HCT116 (cell line): ENCODE measurements at places on chromosomes 5 and 9. TPM values are rescaled to one million over a fixed set of nuclear protein-coding genes. Genes with fewer than 3 reads are reported as not detected.

Gene PURA
- 15.2 TPM for total RNA-seq

DNA sequence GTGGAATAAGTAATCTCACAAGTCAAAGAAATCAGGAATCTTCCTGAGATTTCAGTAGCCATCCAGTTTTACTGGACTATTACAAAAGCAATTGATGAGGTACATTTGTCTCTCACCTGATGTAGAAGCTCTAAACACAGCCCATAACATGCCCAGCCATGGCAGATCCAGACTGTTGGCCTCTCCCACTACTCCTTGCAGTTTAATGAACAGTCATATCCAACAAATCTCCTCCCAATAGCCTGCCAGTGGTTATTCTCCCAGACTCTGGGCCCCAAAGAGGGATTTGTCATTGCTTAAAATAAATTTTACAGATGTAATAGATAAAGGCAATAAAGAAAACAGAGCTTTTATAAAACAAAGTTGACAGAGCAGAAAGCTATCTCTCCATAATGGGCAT is 80.8 kb downstream of the ZNF608 start:
- DNase-seq = no peak
- no peaks in the 10 kb centered on the region for H3K36me3 ChIP-seq
- no peak overlapping the region for H3K27ac ChIP-seq
- H3K4me3 ChIP-seq = no peak overlapping the region
- H3K4me1 ChIP-seq = peaks cover 45% of the 10 kb centered on the region

DNA sequence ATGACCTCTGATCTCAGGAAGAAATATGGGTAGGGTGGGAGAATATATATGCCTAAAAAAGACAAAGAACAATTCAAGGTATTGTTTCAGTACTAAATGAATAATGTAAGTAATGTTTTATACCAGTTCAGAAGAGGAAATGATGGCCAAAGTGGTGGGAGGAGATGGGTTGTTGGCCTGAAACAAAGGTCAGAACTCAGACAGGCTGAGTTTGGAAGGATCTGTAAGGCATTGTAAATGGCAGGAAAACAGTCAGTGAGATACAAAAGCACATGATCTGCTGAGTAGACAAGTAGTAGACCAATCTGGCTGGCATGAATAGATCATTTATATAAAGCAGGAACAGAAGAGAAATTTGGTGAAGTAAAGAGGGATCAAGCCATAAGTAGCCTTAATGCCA is 175.8 kb upstream of the PLCXD3 start:
- H3K27me3 ChIP-seq = no peaks in the 10 kb centered on the region
- H3K4me1 ChIP-seq = no peaks in the 10 kb centered on the region
- no peak overlapping the region for H3K4me3 ChIP-seq
- DNase-seq = no peak

DNA sequence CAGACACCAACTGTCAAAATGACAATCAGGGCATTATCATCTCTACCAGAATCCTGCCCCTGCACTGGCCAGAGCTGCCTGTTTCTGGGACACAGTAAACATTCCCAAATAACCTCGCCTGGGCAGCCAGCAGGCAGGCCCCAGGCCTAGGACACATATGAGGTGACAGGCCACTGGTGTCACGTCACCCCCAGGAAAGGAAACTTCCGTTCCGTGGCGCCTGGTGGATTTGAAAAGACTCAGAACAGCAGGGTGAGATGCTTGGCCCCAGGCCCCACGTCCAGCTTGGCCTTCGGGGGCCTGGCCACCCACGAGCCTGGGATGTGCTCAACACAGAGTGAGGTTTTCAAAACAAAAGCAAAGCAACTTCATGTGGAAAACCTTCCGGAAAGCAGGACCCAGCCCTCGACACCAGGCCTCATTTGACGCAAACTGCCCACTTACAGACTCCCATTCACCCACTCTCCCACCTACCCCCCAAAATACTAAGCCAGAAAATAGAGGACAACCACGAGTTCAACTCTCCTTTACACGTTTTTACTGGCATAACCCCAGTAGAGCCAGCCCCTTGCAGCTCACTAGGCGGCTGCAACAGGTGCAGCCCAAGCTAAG is 1.2 kb downstream of the SEMA4D start:
- no peaks in the 10 kb centered on the region for H3K36me3 ChIP-seq
- H3K27ac ChIP-seq = peak overlapping the region; percentile 61; the same call in 1 of the 2 replicates
- H3K4me1 ChIP-seq = peaks cover 12% of the 10 kb centered on the region
- H3K27me3 ChIP-seq = no peaks in the 10 kb centered on the region

DNA sequence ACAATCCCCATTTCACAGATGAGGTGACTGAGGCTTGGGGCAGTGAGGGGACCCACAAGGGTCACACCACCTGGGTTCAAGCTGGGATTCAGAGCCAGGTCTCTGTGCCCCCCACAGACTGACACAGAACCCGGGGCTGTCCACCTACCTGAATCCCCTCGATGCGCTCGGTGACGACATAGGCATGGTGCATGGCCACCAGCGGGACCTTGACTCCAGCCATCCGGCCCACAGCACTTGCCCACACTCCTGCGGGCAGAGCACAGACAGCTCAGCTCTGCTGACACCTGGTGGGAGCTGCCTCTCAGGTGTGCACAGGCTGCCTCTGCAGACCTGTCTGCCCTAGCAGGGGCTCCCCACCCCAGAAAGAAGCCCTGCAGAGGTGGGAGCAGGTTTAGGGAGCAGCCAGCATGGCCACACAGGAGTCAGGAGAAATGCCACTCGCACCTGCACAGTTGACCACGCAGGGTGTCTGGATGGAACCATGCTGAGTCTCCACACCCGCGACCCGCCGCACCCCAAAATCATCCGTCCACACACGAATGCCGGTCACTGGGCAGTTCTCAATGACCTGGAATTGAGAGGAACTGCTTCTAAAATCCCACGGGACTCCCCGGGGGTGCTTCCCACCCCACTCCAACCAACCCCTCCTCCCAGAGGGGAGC is 8.4 kb downstream of the SARDH start:
- H3K4me3 ChIP-seq = no peak overlapping the region
- no peak for DNase-seq
- H3K27me3 ChIP-seq = 0 out of 2 replicates have a peak, but pooled peaks cover 9% of the 10 kb centered on the region
- H3K4me1 ChIP-seq = no peaks in the 10 kb centered on the region

DNA sequence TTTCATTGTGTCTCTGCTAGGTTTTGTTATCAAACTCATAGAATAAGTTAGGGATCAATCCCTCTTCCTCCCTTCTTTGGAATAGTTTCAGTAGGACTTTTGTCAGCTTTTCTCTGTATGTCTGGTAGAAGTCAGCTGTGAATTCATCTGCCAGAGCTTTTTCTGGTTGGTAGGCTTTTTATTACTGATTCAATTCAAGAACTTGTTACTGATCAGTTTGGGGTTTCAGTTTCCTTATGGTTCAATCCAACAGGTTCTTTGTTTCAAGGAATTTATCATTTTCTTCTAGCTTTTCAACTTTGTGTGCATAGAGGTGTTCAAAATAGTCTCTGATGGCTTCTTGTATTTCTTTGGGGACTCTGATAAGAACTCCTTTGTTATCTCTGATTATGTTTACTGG is 221.7 kb downstream of the FGF10 start:
- H3K27me3 ChIP-seq = no peaks in the 10 kb centered on the region
- H3K4me1 ChIP-seq = no peaks in the 10 kb centered on the region
- no peak overlapping the region for H3K4me3 ChIP-seq
- no peak for DNase-seq

GRCh38 chr5:122673343-122673742 is 101.5 kb upstream of the SNX2 start:
- H3K27me3 ChIP-seq = no peaks in the 10 kb centered on the region
- no peaks in the 10 kb centered on the region for H3K4me1 ChIP-seq
- H3K4me3 ChIP-seq = no peak overlapping the region
- DNase-seq = no peak

DNA sequence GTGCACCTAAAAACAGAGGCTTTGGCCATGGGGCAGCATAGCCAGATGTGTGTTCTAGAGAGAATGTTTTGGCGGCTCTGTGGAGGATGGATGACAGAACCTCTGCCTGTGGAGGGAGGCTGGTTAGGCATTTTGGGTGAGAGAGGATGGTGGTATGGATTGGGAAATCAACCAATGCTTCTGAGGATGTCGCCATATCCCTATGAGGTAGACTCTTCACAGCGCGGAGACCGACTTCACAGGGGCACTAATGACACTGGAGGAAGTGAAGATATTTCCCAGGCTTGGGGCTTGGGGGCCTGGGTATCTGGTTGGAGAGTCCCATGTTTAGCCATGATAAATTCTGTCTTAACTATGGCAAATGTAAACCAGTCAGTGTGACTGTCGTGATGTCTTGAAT is 140.6 kb upstream of the KLF4 start:
- H3K27me3 ChIP-seq = no peaks in the 10 kb centered on the region
- no peak overlapping the region for H3K27ac ChIP-seq
- H3K4me1 ChIP-seq = no peaks in the 10 kb centered on the region
- no peaks in the 10 kb centered on the region for H3K36me3 ChIP-seq
- H3K4me3 ChIP-seq = no peak overlapping the region
